ENCODE measurements at places on chromosomes 16 and 17.

GRCh38 chr16:13312063-13312462 lies 410.7 kb downstream of the SHISA9 start:
- DNase-seq = no peak

DNA sequence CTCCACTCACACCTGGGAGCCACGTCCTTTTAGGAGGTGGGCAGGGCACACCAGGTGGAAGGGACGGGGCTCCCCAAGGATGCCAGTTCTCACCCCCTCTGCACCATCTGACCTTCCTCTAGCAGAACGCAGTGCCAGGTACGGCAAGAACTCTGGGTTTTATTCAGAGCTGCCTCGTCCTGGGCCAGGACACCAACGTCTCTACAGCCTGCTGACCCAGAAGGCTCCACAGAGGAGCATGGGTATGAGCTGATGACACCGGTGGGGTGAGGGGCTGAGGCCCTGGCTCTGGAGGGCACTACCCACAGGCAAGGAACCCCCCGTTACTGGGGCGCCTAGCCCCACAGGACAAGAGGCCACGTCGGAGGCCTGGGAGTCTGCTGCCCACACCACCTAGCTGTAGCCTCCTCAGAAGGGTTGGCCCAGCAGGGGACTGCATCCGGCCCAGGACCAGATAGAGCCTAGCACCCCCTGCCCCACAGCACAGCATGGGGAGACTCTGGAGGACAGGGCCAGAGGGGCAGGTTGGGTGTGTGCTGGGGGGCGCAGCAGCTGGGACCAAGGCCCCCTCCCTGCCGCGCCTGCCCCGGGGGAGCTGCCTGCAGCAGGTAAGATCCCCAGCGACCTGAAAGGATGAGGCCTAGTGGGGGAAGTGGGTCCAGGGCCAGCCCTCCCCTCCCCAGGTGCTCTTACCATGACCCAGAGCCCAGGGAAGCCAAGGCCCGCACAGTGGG lies 13.9 kb downstream of the BCAR1 start:
- DNase-seq = no peak

GRCh38 chr16:19968891-19969683 lies 84.4 kb upstream of the GPRC5B start:
- DNase-seq = no peak

GRCh38 chr16:68884401-68884800 lies 41.1 kb downstream of the TANGO6 start:
- DNase-seq = no peak

- DNase-seq = no peak
Observed at GRCh38 chr16:51433599-51433998, 282.5 kb upstream of the SALL1 start.

DNA sequence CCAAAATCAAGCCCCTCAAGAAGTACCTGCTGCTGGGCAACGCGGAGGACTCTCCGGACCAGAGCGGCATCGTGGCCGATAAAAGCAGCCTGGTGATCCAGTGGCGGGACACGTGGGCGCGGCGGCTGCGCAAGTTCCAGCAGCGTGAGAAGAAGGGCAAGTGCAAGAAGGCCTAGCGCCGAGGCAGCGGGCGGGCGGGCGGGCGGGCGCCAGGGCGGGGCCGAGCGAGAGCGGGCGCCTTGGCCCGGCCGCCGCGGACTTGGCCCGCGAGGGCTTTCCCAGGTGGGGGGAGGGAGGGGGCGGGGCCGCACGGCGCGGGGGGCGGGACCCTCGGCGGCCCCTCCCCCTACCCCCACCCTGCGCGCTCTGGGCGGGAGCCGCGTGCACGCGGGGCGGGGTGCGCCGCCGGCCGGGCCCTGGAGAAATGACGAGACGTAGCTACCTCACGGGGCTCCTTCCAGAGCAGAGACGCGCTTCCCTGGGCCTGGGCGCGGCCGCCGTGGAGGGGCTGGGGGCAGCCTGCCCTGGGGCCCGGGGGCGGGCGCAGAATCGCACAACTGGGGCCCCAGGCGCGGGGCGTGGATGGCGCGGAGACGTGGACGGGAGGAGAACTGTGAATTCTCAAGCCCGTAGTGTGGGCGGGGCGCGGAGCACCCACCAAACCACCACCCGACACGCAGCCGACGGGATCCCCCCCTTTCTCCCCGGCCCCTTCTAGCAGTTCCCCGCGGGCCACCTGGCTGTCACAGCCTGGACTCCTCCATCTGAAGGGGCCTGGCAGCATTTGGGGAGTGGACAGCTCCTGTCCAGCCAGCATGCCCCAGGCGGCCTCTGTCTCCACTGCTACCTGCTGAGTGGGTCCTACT lies 218.7 kb downstream of the NTN1 start:
- peak; percentile 43 for DNase-seq

DNA sequence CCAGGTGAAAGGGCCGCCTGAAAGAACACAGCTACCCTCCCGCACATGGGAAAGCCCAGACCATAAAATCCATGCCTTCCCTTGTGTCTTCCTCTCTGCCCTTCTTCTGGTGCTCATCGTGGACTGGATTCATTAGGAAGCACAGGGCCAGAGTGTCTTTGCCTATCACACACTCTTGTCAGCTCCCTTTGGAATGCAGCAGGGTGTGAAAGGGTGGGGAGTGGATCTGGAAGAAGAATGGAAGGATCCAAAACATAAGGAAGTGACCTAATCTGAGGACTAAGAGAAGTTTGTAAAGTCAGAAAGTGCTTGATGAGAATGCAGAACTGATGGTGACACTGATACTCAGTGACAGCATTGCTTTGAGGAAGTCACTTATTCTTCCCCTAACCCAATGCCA lies 1147.3 kb upstream of the GOT2 start:
- DNase-seq = no peak

DNA sequence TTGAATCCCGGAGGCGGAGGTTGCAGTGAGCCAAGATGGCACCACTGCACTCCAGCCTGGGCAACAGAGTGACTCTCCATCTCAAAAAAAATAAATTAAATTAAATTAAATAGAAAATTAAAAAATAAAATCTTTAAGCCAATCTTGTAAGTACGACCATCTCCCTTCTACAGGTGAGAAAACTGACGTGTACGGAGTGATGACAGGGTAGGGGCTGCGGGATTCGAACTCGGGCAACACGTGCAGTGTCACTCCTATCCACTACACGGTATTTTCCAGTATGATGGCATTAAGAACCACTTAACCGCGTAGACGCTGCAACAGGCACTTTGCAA lies 762 bp downstream of the WDR59 start:
- no peak for DNase-seq

DNA sequence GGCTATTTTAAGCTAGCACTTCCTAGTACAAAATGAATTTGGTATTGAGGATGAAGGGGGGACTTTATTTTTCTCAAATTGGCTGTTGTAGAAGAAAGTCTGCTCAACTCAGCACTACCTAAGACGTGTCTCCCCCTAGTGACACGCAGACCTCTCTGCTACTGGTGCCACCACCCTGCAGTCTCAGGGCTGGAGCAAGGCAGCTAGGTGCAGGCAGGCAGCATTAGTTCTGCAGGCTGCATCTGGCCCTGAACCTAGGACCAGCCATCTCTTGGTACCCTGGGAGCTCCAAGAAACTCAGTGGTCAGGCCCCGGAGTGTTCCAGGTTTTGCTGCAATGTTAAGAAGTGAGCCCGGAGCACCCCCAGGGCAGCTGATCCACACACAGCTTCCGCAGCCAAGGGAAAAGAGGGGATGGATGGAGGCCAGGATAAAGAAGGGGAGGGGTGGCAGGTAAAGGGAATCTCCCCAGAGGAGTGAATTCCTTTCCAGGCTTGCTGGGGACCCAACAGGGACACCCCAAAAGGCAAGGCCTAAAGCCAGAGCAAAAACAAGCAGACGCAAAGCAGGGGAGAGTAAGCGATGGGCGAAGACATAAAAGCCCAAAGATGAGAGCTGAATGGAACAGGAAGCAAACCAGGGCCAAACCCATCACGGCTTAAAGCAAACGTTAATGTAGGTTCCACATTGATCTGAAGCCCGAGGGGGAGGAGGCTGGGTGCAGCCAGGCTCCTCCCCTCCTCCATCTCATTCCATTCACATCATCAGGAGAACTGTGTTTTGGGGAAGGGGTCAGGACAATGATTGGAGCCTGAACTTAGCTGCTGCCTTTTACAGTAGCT lies 200.5 kb downstream of the ZFHX3 start:
- DNase-seq = no peak

DNA sequence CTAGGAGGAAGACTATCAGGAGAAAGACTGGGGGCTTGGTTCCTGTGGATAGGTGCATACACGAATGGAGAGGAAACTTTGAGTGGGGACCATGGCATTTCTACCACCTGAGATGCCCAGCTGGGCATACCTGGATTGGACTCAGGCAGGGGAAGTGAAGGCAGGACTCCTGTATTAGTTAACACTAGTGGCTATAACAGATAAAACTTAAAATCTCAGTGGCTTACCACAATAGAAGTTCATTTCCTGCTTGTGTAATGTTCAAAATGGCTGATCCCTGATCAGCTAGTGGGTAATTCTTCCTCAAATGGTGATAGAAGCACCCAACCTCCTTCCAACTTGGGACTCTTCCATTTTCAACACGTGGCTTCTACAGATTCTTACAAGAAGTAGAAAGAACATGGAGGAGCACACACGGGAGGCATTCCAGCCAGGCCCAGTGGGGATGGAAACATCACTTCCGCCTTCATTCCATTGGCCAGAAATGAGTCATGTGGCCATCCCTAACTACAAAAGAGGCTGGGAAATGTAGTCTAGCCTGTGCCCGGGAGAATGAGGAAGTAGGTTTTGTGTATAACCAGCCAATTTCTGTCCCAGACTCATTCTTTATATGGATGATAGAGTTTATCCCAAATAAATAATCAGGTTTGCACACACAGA lies 112.1 kb downstream of the UTP18 start:
- DNase-seq = no peak

GRCh38 chr16:64150193-64150592 lies 971.7 kb downstream of the CDH11 start:
- no peak for DNase-seq

DNA sequence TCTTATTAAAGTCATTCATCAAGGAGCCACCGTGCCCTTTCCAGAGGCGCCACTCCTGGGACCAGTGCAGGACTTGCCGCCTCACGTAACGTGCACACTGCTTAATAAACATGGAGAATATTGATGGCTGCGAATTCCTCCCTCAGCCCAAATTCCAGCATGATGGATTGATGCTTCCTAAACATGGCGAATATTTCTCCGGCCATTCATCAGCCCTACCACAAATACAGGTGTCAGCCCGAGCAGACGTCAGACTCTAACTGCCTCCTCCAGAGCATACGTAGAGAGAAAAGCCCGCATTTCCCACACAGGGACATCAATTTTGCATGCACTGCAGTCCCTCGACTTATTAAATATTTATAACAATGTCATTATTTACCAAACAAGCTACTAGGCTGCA lies 97.0 kb downstream of the USP31 start:
- no peak for DNase-seq

- DNase-seq = no peak
Observed at GRCh38 chr16:69626256-69626655, 60.5 kb downstream of the NFAT5 start.

- no peak for DNase-seq
Observed at GRCh38 chr16:83989300-83989699, 21.3 kb downstream of the NECAB2 start.

DNA sequence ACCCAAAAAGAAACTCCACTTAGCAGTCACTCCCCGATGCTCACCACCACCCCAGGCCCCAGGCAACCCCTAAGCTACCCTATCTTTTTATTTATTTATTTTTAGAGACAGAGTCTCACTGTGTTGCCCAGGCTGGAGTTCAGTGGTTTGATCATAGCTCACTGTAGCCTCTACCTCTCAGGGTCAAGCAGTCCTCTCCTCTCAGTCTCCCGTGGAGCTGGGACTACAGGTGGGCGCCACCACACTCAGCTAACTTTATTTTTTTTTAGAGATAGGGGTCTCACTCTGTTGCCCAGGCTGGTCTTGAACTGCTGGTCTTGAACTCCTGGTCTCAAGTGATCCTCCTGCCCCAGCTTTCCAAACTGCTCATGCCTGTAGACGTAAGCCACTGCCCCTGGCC lies 14.7 kb upstream of the GLIS2 start:
- DNase-seq = no peak

- no peak for DNase-seq
Observed at GRCh38 chr16:4372001-4372577, 441 bp downstream of the VASN start.

DNA sequence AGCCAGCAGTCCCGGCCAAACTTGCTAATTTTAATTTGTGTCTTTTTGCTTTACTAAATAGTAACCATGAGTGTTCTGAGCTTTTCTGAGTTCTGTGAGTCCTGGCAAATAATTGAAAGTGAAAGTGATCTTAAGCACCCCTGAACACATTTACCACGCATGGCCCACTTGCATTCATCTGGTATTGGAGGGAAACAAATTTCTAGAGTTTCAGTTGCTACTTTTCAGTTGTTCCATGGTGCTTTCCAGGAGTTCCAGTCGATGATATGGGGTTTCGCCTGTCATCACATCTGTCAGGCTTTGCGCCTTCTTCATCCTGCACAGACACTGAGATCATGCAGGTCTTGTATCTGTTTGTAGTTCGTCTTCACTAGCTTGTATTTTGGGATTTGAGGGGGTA lies 44.1 kb downstream of the CRLF3 start:
- DNase-seq = no peak

DNA sequence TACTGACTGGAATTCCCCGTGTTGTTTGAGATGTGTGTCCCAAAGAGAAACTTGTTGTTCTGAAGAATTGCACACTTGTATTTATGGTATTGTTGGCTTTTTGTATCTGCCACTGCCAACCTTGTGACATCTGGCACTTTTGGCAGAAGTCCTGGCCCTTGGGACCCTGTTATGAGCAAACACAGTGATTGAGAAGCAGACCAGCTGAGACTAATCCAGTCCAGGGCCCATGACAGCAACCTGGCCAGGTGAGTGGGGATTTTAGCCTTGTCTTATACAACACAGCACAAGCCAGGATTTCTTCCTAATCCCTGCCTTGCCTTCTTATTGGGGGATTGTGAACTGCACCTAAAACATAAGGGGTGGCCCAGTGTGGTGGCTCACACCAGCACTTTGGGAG lies 80.0 kb downstream of the NTN1 start:
- DNase-seq = no peak

GRCh38 chr17:64343833-64344637 lies 46.6 kb downstream of the PECAM1 start:
- DNase-seq = no peak

GRCh38 chr17:48100591-48101011 lies 677 bp downstream of the CBX1 start:
- DNase-seq = no peak

- no peak for DNase-seq
Observed at GRCh38 chr17:60819447-60820130, 141.9 kb downstream of the BCAS3 start.

GRCh38 chr16:65837464-65837863 lies 529.0 kb upstream of the CDH5 start:
- DNase-seq = no peak
